ENCODE measurements at places on chromosomes 2 and 18.

GRCh38 chr2:65372619-65373018 is 59.8 kb downstream of the SPRED2 start:
- DNase-seq: no peak

DNA sequence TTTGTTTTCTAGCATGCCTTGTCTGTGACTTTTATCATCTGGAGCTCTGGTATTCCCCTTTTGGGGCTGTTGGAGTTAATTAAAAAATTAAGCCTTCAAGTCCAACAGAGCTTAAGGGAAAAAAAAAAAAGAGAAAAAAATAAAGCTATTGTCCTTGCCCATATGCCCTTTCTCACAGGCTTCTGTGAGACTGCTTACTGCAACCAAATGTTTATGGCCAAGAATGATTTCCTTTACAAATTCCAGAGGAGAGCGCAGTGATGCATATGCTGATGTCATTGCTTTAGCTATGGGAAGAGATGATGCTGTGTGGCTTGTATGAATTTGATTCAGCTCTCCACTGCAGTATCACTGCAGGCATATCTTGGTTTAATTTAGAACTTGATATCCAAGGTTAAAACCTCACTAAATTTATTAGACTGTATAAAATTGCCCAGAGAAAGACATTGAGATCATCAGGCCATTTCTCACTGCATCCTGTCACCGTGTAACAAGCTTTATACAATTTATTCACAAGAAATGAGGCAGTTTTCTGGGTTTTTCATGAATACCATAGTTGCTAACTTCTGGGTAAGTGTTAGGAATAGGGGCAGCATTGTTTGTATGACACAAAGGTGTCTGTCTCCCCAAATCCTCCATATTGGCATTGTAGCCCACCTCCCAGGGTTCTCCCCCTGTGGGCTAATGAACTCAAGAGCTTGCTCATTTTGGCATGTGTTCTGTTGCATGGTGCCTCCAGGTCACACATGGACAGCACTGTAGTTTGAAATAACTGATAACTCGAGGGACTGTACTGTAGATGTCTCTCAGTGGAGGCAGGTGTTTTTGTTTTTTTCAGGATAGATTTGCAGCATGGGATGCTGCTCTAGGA is 85.0 kb downstream of the TANC1 start:
- no peak for DNase-seq

DNA sequence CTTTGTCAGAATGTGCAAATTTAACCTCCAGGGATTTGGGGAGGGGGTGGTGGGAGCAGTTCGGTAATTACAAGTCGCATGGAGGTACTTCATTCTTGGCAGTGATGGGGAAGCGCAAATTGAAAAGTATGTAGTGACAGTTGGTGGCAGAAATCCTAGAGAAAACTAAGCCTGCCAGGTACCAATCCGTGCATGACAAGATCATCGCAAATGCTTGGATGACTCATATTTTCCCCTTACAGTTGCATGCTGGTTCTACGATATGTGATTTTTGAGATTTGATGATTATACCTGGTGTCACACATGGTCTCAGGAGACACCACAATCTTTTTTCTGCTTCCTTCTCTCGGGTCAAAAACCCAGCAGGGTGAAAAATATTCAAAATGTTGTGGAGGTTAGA is 479.7 kb upstream of the ID2 start:
- DNase-seq: no peak

DNA sequence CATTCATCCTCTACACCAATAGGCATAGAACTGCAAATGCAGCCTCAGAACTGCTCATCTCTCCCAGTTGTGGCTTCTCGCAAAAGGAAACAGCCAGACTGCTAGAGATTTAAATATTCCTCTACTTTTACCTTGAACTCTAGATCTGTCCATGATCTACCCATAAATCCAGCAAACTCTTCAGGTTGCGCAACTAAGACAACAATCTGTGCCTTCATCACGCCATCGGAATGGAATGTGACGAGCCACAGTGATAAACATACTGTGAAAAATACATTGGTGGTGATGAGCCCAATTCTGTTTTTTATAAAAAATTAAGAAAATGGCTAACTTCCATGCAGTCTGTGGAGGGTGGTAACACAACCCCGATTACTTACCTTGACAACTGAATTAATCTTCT is 626.7 kb downstream of the LRRTM4 start:
- no peak for DNase-seq

GRCh38 chr2:72770879-72771461 is 54.9 kb downstream of the EXOC6B start:
- DNase-seq: no peak

- DNase-seq: no peak
Measured at GRCh38 chr2:67399144-67399543, 2.0 kb downstream of the ETAA1 start.

- DNase-seq: no peak
Measured at GRCh38 chr2:62556086-62556485, 50.1 kb upstream of the TMEM17 start.

Data from stimulated activated CD4-positive, alpha-beta T cell treated with anti-CD3 and anti-CD28 coated beads, TNF-alpha, amount 100 ng/mL, for 1 hour (primary cell).